Glutamatergic neuron (in vitro differentiated cells): ENCODE measurements at places on chromosomes 4 and X. TPM values are rescaled to one million over a fixed set of nuclear protein-coding genes. Genes with fewer than 3 reads are reported as not detected.
A peak's percentile ranks its signal among the peaks of the same experiment; 100 is the strongest.

DNA sequence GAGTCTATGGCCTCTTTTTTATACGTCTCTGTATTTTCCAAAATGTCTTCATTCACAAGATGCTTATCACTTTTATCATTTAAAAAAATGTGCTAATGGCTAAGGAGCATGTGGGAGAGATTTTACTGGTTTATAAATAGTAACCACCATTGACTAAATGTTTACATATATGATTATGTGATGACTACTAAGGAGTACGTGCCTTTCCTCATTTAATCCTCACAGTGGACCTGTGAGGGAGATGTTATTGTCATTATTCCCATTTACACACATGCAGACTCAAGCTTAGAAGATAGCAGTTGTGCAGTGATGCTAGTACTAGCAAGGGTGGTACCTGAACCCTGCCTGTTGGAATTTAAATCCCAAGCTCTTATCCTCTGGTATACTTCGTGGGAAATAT is 2.4 kb downstream of the SRD5A3 start:
- no peak overlapping the region for H3K27ac ChIP-seq
- H3K36me3 ChIP-seq, result peaks cover 8% of the 10 kb centered on the region
- peaks cover 2% of the 10 kb centered on the region for H3K4me1 ChIP-seq
- H3K27me3 ChIP-seq, result peaks cover 1% of the 10 kb centered on the region
- no peak for DNase-seq

DNA sequence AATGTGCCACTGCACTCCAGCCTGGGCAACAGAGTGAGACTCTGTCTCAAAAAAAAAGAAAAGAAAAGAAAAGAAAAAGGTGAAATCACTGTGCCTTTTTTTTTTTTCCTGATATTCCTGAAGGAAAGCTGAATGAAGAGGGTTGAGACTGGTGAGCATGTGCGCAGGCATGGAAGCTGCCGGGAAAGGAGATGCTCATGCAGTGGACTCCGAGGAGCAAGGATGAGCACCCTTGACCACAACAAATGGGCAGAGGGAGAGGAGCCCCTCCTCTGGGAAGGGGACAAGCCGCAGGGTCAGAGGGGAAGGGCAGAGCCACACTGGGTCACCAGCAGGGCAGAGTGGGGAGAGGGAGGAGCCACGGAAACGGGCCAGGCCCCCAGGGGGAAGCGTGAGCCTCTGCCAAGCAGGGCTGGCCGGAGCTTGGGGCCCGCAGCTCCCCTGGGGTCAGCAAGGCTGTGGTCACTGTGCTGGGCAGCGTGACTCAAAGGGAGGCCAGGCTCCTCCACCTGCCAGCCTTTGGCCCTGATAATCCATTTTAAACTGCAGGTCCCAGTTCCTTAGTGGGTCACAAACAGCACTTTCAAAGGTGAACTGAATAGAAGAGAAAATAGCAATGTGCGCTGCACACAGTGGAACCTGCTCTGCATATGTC is 79.8 kb downstream of the NAT8L start:
- H3K4me3 ChIP-seq, result no peak overlapping the region
- no peak for DNase-seq
- no peaks in the 10 kb centered on the region for H3K27me3 ChIP-seq
- H3K4me1 ChIP-seq, result no peaks in the 10 kb centered on the region

FRG2 gene
- total RNA-seq, result not detected

GRCh38 chr4:42371305-42372252 is 25.7 kb upstream of the SHISA3 start:
- H3K4me3 ChIP-seq, result no peak overlapping the region
- no peak overlapping the region for H3K27ac ChIP-seq
- H3K36me3 ChIP-seq, result no peaks in the 10 kb centered on the region
- H3K4me1 ChIP-seq, result no peaks in the 10 kb centered on the region
- H3K27me3 ChIP-seq, result no peaks in the 10 kb centered on the region

- H3K4me3 ChIP-seq, result no peak overlapping the region
- H3K27ac ChIP-seq, result no peak overlapping the region
- no peak for DNase-seq
- peaks cover 51% of the 10 kb centered on the region for H3K4me1 ChIP-seq
- peaks cover 5% of the 10 kb centered on the region for H3K27me3 ChIP-seq
Observed at GRCh38 chr4:3302786-3303564, 10.2 kb downstream of the RGS12 start.

PLK4 gene
- total RNA-seq, result 5.6 TPM

- H3K27me3 ChIP-seq, result no peaks in the 10 kb centered on the region
- no peak overlapping the region for H3K4me3 ChIP-seq
- no peak overlapping the region for H3K27ac ChIP-seq
- no peak for DNase-seq
- H3K4me1 ChIP-seq, result no peaks in the 10 kb centered on the region
- H3K36me3 ChIP-seq, result no peaks in the 10 kb centered on the region
Observed at GRCh38 chrX:110089656-110090403, 86.9 kb downstream of the TMEM164 start.

C4orf54 gene
- total RNA-seq, result not detected

PCYT1B gene
- 19.5 TPM for total RNA-seq

DNA sequence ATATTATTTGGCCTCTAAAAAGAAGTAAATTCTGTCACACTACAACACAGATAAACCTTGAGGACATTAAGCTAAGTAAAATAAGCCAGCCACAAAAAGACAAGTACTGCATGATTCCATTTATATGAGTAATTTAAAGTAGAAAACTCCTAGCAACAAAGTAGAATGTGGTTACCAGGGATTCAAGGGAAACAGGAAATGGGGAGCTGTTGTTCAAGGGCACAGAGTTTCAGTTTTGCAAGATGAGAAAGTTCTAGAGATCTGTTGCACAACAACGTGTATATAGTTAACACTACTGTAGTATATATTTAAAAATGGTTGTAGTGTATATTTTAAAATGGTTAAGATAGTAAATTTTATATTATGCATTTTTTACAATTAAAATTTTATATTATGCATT is 25.4 kb downstream of the SEC31A start:
- no peaks in the 10 kb centered on the region for H3K27me3 ChIP-seq
- no peaks in the 10 kb centered on the region for H3K36me3 ChIP-seq
- H3K27ac ChIP-seq, result no peak overlapping the region
- no peak for DNase-seq

JCHAIN gene
- total RNA-seq, result not detected

MRFAP1L1 gene
- 66.1 TPM for total RNA-seq

DNA sequence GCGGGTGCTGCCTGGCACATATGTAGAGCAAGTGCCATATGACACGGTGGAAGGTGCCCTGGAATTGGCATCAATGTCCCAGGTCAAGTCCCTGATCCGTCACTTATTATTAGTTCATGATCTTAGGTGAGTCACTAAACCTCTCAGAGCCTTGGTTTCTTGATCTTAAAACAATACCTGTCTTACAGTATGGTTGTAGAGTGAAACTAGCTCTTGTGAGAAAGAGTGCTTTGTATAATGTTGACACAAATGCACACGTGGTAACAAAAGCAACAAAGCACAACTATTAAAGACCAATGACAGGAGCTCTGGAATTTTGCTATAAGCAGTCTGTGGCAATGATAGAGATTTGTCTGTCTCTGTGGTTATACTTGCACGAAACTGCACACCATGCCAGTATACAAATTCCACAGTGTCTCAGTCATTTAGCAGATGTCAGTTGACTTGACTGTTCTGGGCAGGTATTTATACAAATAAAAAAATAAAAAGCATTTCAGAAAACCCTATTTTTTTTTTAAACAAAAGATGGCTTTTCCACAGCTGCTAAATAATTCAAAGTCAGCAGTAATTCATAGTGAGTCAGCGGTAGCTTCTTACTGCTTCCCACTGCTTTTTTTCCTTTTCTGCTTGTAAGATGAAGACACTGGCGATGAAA is 19.7 kb upstream of the ACSL1 start:
- H3K4me3 ChIP-seq, result no peak overlapping the region
- H3K36me3 ChIP-seq, result no peaks in the 10 kb centered on the region
- DNase-seq, result no peak
- no peaks in the 10 kb centered on the region for H3K4me1 ChIP-seq

DNA sequence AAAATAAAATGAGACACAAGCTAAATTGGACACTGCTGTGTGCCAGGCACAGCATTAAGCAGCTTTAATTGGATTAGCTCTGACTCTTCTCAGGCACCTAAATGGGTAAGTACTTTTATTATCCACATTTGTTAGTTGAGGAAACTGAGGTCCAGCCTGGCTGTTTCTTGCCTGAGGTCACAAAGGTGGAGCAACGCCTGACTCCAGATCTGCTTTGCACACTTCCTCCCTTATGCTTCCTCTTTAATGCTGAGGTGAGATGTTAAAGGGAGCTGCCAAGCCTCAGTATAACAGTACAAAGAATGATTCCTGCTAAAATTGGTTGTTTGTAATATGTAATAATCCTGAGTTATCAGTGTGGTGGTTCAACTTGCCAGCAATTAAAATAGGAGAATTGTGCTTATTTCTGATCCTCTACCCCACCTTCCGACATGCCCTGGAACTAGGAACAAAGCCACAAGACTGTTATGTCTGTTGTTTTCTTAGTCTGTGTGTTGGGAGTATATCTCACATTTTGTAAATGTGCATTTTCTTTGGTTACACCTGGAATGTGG is 74.4 kb downstream of the AFF1 start:
- DNase-seq, result no peak
- peak overlapping the region; percentile 84 for H3K27ac ChIP-seq
- H3K36me3 ChIP-seq, result no peaks in the 10 kb centered on the region
- H3K27me3 ChIP-seq, result peaks cover 8% of the 10 kb centered on the region
- peak overlapping the region; percentile 91 for H3K4me3 ChIP-seq

DNA sequence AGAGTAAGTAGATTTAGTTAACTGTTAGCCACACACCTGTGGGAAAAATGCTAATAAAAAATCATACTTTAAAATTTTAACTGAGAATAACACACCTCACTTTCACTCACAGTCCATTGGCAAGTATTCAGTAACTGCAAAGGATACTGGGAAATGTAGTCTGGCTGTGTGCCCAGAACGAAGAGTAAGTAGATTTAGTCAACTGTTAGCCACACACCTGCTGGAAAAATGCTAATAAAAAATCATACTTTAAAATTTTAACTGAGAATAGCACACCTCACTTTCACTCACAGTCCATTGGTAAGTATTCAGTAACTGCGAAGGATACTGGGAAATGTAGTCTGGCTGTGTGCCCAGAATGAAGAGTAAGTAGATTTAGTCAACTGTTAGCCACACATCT is 178.4 kb upstream of the NWD2 start:
- DNase-seq, result no peak
- no peaks in the 10 kb centered on the region for H3K4me1 ChIP-seq
- no peaks in the 10 kb centered on the region for H3K36me3 ChIP-seq
- H3K27ac ChIP-seq, result no peak overlapping the region
- no peaks in the 10 kb centered on the region for H3K27me3 ChIP-seq
- H3K4me3 ChIP-seq, result no peak overlapping the region

DNA sequence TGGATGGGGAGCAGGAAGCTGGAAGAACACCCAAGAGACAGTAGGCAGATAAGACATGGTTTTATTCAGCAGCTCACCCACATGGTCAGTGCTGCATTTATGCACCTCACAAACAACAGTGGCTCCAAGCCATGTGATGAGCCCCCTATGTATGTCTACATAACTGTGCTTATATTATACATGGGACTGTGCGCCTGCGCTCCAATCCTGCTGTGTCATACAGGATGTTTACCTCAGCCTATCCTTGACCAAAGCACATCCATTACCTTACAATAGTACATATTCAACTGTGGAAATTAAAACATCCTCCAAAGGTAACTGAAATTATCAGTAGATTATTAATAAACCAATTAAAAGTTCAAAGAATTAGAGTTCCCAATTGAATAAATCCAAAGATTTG is 44.1 kb upstream of the SGMS2 start:
- no peak overlapping the region for H3K4me3 ChIP-seq
- H3K27me3 ChIP-seq, result no peaks in the 10 kb centered on the region
- peak; percentile 30 for DNase-seq
- no peaks in the 10 kb centered on the region for H3K36me3 ChIP-seq

- peaks cover 31% of the 10 kb centered on the region for H3K4me1 ChIP-seq
- H3K27ac ChIP-seq, result peak overlapping the region; percentile 98
- peaks cover 12% of the 10 kb centered on the region for H3K27me3 ChIP-seq
Observed at GRCh38 chr4:52037689-52038102, 403 bp downstream of the SGCB start.

- H3K36me3 ChIP-seq, result peaks cover 6% of the 10 kb centered on the region
- H3K27ac ChIP-seq, result peak overlapping the region; percentile 82
- H3K27me3 ChIP-seq, result peaks cover 14% of the 10 kb centered on the region
Observed at GRCh38 chr4:76214177-76214675, 602 bp upstream of the SCARB2 start.

- no peak overlapping the region for H3K27ac ChIP-seq
- no peak for DNase-seq
- no peaks in the 10 kb centered on the region for H3K27me3 ChIP-seq
- no peak overlapping the region for H3K4me3 ChIP-seq
- H3K36me3 ChIP-seq, result no peaks in the 10 kb centered on the region
Observed at GRCh38 chr4:127181001-127181400, 451.8 kb upstream of the INTU start.

DNA sequence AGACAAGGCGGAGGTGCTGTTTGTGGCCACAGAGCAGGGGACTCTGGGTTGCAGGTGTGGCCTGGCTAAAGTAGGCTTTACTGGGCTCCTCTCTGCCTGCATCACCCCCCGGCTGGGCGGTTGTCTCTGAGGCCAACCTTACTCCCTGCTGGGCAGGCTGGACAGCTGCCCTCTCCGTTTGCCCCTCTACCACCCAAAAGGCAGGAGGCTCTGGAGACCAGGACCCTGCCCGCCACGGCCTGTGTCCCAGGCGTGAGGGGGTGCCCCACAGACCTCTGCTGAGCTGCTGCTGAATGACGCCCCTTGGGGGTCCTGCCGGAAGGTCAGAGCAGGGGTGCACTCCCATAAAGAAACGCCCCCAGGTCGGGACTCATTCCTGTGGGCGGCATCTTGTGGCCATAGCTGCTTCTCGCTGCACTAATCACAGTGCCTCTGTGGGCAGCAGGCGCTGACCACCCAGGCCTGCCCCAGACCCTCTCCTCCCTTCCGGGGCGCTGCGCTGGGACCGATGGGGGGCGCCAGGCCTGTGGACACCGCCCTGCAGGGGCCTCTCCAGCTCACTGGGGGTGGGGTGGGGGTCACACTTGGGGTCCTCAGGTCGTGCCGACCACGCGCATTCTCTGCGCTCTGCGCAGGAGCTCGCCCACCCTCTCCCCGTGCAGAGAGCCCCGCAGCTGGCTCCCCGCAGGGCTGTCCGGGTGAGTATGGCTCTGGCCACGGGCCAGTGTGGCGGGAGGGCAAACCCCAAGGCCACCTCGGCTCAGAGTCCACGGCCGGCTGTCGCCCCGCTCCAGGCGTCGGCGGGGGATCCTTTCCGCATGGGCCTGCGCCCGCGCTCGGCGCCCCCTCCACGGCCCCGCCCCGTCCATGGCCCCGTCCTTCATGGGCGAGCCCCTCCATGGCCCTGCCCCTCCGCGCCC is 920 bp downstream of the HTT-AS start:
- DNase-seq, result no peak
- no peak overlapping the region for H3K27ac ChIP-seq
- peaks cover 11% of the 10 kb centered on the region for H3K27me3 ChIP-seq
- H3K4me1 ChIP-seq, result peaks cover 16% of the 10 kb centered on the region
- peaks cover 1% of the 10 kb centered on the region for H3K36me3 ChIP-seq

SERPINA7 gene
- not detected for total RNA-seq
